ENCODE measurements at places on chromosomes 11 and 22.

- DNase-seq, result no peak
These were observed 1.3 kb downstream of the CST6 start for GRCh38 chr11:66012946-66013761.

- DNase-seq, result no peak
These were observed 60.3 kb downstream of the NECTIN1 start for GRCh38 chr11:119668676-119669075.

- DNase-seq, result no peak
These were observed 1.1 kb downstream of the CHRM1 start for GRCh38 chr11:62919898-62920640.

DNA sequence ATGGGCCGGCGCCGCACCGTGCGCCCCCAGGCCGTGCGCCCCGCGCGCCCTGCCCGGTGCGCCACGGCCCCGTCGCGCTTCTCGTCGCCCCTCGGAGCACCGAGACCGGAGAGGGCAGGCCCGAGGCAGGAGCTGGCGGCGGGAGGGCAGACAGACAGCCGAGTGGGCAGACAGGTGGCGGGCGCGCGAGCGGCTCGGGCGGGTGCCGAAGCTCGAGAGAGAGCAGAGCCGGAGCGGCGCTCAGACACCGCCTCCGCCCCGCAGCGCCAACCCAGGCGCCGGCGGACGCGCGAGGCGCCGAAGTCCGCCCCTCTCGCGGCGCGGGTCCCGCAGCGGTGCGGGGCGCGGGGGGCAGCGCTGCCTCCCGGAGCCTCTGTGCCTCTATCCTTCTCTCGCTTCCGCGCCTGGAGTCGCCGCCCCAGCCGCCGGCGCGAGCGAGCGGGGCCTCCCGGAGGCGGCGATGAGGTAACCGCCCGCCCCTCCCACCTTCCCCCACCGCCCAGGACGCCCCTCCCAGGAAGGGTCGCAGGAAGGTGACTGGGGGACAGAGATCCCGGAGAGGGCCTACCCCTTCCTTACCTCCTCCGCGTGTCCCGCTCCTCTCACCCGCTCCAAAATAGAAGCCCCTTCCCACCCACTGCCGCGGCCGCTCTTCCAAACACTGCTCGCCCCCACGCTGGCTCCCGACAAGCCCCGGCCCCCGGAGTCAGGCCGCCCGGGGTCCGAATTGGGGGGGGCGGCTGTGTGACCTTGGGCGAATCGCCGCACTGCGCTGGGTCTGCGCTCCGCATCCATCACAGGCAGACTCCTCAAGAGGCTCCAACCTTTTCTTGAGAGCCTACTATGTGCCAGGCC lies at the start of gene RASL10A:
Gene RASL10A (minus strand): TSS at position 412 of the 855 bp plus-strand sequence. CDS start 451 bp downstream, outside the sequence.
- no peak for DNase-seq

DNA sequence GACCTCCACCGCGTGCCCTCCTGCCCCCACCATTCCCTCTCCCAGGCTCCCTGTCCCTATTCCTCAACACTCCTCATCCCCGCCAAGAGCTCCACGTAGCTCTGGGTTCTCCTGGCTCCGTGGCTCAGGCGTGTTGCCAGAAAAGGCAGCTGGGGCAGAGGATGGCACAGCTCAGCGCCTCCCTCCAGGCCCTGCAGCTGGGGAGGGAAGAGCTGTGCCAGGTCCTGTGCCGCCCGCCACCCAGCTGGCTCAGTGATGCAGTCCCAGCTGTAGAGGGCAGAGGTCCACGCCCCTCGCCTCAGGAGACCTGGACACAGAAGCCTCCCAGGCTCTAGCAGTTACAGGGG lies 4.2 kb downstream of the ARHGAP1 start:
- DNase-seq, result no peak

All from stimulated activated CD8-positive, alpha-beta memory T cell treated with anti-CD3 and anti-CD28 coated beads, Interleukin-7, amount 100 ng/mL, for 4 hours (primary cell).